ENCODE measurements at places on chromosomes 2 and 18. TPM values are rescaled to one million over a fixed set of nuclear protein-coding genes. Genes with fewer than 3 reads are reported as not detected.

The OSR1 gene
- 0.39 TPM for total RNA-seq

DNA sequence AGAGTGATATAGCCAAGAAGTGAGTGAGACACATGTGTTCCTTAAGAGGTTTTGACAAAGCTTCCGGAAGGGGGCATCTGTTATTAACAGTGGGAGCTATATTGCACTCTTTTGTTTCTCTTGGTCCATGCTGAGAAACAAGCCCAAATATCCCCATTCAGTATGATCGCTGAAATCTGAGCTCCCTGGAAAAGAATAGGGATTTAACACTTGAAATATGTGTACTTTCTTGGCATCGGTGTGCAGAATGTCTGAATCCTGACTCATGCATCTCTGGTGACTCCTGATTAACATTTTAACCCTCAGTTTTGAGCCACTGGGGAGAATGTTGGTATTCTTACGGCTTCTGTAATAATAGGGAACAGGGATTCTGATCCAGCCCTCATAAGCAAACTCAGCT is 448.1 kb downstream of the TSN start:
- no peak for DNase-seq

DNA sequence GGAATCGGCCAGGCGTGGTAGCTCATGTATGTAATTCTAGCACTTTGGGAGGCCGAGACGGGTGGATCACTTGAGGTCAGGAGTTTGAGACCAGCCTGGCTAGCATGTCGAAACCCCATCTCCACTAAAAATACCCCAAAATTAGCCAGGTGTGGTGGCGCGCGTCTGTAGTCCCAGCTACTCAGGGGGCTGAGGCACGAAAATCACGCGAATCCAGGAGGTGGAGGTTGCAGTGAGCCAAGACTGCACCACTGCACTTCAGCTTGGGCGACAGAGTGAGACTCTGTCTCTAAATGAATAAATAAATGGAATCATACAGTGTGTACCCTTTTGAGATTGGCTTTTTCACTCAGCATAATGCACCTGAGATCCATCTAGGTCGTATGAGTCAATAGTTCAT is 19.4 kb upstream of the TTC39C start:
- no peak for DNase-seq

DNA sequence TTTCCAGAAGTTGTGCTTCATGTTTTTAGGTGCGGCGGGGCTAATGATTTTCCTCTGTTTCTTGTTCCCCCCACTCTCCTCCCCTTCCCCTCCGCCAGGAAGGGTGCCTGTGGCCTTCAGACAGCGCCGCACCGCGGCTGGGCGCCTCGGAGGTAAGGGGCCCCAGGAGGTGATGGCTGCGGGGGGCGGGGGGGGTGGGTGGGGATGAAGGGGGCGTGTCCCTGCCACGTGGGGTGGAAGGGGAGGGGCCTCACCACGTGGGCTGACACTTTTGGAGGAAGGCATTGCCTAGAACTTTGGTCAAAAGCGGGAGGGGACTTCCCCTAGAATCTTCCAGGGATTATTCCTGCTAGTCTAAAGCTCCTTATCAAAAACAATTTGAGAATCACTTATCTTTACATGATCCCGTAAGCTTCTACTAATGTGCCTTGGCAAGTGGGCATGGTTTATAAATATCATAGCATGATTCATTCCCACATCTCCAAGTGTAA is 83.1 kb downstream of the FAM210A start:
- no peak for DNase-seq

- DNase-seq, result no peak
Observed at GRCh38 chr2:127790694-127791529, 20.1 kb downstream of the WDR33 start.

GRCh38 chr2:30514134-30514847 is 67.2 kb downstream of the LCLAT1 start:
- DNase-seq, result peak; percentile 19

The ARL5A gene
- 66.4 TPM for total RNA-seq

DNA sequence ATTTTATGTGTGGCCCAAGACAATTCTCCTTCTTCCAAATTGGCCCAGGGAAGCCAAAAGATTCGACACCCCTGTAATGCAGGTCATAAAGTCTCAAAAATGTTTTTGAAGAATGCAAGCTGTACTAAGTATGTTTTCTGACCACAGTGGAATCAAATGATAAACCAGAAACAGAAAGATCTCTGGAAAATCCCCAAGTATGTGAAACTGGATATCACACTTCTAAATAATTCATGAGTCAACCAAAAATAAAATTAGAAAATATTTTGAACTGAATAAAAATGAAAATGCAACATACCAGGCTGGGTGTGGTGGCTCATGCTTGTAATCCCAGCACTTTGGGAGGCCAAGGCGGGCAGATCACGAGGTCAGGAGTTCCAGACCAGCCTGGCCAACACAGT is 34.1 kb upstream of the UBE2F start:
- no peak for DNase-seq

DNA sequence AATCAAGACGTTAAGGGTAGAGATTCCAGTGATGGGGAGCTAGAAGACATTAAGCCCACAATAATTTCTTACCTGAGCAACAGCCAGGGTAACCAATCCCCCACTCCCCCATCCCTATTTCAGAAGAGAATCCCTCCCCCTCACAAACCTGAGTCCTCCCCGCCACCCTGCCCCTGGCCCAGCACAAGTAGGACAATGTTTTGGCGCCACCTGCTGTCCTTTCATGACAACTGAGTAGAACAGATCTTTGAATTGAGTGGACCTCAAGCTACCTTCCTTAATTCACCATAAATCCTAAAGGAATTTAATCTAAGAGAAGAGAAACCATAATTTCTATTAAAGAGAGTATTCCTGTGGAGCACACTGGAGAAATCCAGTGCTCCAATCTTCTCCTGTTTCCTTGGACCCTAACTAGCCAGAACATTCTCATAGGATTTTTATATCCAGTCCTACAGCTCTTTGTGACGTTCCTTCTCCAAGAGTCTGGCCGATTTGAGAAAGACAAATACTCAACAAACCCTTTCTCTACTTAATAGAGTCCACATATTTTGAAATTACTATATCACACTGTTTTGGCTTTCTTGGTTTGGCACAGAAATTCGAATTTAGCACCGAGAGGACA is 41.1 kb downstream of the NHEJ1 start:
- no peak for DNase-seq

GRCh38 chr2:65866148-65866547 is 433.7 kb upstream of the SPRED2 start:
- DNase-seq, result no peak

DNA sequence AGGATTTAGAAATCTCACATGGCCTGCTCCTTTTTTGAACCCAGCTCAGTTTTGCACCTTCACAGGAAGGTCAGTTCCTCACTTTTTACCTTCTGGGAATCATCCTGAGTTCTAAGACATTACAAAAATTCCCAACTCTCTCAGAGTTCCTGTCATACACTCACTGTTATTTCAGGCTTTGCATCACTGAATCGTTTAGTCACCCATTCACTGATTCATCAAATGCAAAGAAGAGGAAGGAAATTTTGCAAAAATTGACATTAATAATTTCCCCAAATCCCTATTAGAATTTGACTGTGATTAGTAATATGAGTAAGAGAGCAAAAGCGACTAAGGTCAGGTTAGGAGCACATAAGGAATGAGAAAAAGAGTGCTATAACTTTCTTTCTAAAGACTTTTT is 197.5 kb downstream of the PDE1A start:
- DNase-seq, result no peak

DNA sequence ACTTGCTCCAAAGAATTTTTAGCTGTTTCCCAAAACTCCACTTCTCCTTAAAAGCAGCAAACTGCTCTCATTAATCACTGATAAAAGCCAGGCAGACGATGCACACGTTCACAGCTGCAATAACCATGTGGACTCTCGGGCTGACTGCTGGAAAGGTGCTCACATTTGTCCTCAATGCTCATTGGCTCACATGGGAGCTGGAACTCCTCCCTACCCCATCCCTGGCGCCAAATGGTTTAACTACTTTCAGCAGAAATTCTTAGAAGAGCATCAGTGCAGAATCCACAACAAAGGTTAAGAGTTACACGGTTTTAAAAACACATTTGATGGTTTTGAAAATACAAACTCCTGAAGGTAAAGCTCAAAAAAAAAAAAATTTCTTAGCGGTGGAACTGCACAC is 117.1 kb downstream of the NOL10 start:
- no peak for DNase-seq

The DNAH7 gene
- under 0.01 TPM for total RNA-seq

The OR6B2 gene
- total RNA-seq, result not detected

DNA sequence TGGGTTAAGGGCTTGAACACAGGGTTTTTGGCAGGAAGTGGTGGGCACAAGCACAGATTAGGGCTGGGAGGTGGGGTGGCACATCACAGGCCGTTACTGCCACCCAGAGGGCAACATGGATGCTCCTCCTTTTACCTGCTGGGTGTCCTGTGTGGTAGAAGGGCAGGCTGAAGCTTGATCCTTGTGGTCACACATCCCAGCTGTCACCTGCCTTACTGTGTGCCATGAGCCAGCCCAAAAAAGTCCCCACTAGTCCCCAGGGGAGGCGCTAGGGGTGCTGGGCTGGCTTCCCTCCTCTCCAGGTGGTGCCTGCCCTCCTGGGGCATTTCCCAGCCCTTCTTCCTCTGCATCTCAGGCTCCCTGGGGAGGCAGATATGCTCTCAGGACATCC is 50.5 kb upstream of the ALPP start:
- DNase-seq, result no peak

DNA sequence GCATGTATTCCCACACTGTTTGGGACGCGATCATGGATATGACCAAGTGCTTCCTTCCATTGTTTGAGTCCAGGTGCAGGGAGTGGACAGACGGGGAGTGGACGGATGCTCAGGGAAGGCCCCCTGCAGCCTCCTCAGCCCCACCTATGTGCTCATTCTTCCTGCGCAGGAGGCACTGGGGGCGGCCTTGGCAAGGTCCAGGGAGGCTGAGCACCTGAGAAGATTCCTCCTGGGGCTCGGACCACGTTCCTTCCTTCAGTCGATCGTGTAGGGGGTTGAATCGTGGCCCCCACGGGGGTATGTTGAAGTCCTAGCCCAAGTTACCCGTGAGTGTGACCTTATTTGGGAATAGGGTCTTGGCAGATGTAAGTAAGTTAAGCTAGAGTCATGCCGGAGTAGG is 60.4 kb downstream of the ASB1 start:
- DNase-seq, result peak; percentile 17

DNA sequence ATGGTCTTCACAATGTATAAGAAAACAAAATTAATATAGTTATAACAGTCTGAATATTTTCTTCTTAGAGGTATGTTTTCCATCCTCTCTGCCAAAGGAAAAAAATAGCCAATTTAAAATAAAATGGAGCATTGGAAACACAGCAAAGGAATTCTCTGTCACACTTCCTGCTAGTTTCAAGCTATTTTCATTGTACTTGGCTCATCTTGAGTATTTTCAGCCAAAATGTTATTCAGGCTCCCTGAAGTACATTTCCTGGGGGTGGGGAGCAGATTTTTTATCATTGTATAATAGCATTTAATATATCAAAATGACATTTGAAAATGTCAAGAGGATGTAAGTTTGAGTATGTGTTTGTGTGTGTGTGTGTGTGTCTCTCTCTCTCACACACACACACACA is 463.6 kb upstream of the REG3G start:
- no peak for DNase-seq

DNA sequence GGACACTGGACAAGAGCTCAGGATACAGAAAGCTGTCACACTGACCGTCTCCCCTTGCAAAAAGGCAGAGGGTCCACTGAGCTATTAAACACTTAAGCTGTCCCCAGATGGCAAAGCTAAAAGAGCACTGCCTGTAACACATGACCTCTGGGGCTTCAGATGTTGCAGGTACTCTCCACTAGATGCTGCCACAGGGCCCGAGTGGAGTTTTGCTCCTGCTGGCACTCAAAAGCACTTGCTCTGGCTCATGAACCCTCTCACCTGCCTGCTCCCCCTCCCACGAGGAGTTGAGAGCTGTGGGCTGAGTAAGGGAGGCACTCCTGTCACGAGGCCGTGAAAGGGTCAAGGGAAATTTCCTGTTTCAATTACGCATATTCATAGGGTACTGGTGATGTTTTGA is 227.9 kb downstream of the PRKCE start:
- DNase-seq, result no peak

GRCh38 chr2:227884511-227884947 is 13.1 kb downstream of the DAW1 start:
- DNase-seq, result peak; percentile 72

The ANTXR1 gene
- under 0.01 TPM for total RNA-seq

DNA sequence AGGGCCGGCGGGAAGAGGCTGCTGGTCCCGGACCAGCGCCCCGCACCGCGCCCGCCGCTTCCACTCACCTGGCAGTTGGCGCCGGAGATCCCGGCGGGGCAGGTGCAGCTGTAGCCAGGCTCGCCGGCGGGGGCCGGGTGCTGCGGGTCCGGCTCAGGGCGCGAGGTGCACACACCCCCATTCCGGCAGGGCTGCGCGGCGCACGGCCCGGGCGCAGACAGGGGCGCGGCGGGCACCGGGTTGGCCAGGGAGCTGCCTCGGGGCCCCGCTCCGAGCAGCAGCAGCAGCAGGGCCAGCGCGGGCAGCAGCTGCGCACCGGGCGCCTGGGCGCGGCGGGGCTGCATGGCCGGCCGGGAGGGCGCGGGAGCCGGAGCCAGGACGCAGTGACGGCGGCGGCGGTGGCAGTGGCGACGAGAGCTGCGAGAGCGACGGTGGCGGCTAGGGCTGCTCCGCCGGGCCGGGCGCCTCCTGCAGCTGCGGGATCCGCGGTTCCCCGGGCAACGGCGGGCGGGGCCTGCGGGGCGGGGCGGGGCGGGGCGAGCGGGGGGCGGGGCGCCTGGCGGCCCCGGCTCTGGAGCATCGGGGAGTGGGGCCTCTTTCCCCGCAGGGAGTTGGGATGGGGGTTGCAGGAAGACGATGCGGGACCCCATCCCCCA is at the start of gene DNER:
Gene DNER (minus strand): TSS at position 476 of the 656 bp plus-strand sequence. CDS start 132 bp downstream, at position 344.
- peak; percentile 8 for DNase-seq

GRCh38 chr2:226118471-226119429 is 680.9 kb downstream of the IRS1 start:
- no peak for DNase-seq

GRCh38 chr2:69754633-69755032 is 12.7 kb downstream of the ANXA4 start:
- DNase-seq, result no peak

The MAP3K20 gene
- 23.9 TPM for total RNA-seq

The CHMP1B gene
- 70.9 TPM for total RNA-seq

The SLC23A3 gene
- total RNA-seq, result 0.89 TPM

GRCh38 chr2:108384662-108385393 is 7.1 kb downstream of the SULT1C4 start:
- DNase-seq, result no peak

The FBXO41 gene
- 0.25 TPM for total RNA-seq

- no peak for DNase-seq
Observed at GRCh38 chr18:37419315-37419714, 146.3 kb downstream of the CELF4 start.
